ENCODE measurements at places on chromosomes 5 and 9. TPM values are rescaled to one million over a fixed set of nuclear protein-coding genes. Genes with fewer than 3 reads are reported as not detected.

- no peak for DNase-seq
Measured at GRCh38 chr9:114787781-114788498, 17.9 kb downstream of the TNFSF15 start.

- no peak for DNase-seq
Measured at GRCh38 chr9:7298123-7298522, 501.5 kb downstream of the DMAC1 start.

GRCh38 chr5:153470736-153471135, 19.7 kb upstream of the GRIA1 start:
- no peak for DNase-seq

GRCh38 chr5:74326571-74327338, 313.8 kb downstream of the ENC1 start:
- no peak for DNase-seq

GRCh38 chr5:17918373-17919104, 284.3 kb downstream of the TAF11L14 start:
- no peak for DNase-seq

DNA sequence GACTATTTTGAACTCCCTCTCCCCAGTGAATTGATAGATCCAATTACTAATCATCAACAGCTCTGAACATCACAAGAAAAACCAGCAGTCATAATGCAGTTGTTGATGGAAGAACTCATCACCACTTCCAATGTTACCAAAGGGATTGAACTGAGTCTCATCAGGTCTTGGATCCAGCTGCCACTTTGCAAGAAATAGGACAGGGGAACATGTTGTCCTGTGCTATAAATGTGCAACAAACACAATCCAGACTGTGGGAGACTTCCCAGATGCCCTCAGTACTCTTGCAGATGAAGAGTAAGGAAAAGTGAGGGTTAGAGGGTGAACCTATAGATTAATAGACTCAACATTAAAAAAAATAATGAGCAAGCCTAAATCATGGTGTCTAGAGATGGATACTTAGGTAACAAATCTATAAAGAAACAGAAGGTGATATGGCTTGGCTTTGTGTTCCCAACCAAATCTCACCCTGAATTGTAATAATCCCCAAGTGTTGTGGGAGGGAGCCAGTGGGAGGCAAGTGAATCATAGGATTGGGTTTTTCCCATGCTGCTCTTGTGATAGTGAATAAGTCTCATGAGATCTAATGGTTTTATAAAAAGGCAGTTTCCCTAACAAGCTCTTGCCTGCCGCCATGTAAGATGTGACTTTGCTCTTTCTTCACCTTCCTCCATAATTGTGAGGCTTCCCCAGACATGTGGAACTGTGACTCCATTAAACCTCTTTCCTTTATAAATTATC, 63.4 kb upstream of the PAPPA start:
- DNase-seq, result no peak

- no peak for DNase-seq
Measured at GRCh38 chr5:147187099-147187540, 47.7 kb upstream of the STK32A start.

DNA sequence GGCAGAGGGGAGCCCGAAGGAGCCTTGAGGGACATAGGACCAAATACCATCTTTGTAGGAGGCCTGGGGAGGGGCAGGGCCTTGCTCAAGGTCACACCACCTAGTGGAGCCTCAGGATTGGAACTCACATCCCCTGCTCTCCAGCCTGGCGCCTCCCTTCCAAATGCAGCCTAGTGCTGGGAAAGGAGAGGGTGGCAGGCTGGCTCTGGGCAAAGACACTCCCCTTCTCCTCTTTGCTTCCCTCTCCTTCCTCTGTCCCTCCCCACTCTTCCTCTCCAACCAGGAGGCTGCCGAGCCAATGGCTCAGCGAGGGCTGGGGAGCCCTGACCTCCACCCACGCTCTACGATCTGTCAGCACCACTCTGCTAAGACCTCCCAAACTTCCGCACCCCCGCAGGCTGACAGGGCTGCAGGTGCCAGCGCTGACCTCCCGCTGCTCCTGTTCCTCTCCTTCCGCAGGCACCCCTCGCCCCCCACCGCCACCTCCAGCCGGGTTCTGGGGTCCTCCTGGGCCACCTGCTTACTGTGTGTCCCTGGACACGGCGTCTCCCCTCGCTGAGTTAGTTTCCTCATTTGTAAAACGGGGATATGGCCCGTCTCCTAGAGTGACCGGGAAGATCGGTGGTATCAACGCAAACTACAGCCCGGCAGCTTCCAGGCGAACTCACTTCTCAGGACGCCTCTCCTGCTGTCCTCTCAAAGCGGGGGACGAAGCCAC, 52.9 kb downstream of the C9orf50 start:
- no peak for DNase-seq

DNA sequence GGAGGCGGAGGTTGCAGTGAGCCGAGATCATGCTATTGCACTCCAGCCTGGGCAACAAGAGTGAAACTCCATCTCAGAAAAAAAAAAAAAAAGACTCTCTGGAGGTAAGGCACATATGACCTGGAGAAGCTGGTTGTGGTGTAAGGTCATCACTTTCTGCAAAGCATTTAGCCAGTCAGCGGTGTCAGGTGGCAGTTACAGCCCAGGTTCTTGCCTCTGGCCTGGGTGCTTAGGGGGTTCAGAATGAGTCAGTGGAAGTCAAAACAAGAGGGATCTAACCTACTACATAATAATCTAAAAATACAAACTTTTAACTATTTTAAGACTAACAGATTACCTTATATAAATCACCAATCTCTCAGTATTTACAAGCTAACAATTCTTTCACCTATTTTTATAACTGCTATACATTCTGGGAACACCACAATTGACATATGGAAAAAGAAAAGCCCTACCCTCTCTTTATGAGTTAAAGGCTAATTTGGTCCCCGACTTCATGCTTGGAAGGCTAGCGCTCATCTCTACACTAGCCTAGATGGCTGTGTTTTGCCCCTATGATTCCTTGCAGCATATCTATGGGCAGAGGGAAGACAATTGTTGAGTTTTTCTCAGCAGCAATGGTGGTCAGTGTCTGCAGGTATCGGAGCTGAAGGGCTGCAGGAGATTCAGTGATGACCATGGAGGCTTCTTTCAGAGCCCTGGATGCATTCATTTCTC, 29.2 kb downstream of the STOM start:
- DNase-seq, result no peak

- no peak for DNase-seq
Measured at GRCh38 chr9:83285445-83286225, 222.7 kb upstream of the RASEF start.

- no peak for DNase-seq
Measured at GRCh38 chr9:38039090-38039906, 29.7 kb downstream of the SHB start.

GRCh38 chr5:126236994-126237393, 186.2 kb upstream of the GRAMD2B start:
- DNase-seq, result no peak

- no peak for DNase-seq
Measured at GRCh38 chr5:149452665-149453617, 73.8 kb upstream of the IL17B start.

DNA sequence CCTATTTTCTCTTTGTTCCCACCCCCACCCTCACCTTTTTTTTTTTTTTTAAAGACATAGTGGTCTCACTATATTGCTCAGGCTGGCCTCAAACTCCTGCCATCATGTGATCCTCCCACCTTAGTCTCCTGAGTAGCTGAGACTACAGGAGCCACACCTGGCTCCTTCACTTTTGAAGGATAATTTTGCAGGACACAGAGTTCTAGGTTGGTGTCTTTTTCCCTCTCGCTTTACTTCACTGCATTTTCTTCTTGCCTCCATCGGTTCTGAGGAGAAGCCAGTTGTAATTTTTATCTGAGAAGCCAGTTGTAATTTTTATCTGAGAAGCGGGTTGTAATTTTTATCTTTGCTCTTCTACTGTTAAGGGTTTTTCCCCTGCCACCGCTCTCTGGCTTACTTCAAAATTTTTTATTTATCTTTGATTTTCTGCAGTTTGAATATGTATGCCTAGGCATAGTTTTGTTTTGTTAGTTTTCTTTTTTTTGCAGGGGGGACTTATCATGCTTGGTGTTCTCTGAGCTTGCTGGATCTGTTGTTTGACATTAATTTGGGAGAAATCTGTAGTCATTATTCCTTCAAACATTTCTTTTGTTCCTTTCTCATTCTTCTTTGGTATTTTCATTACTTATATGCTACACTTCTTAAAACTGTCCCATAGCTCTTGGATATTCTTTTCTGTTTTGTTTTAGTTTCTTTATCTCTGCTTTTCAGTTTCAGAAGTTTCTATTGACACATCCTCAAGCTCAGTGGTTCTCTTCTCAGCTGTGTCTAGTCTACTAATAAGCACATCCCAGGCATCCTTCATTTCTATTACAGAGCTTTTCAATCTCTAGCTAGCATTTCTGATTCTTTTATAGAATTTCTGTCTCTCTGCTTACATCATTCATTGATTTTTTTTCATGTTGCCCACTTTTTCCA, 148.2 kb upstream of the CHD1 start:
- DNase-seq, result no peak

- no peak for DNase-seq
Measured at GRCh38 chr5:72234265-72234700, 85.8 kb downstream of the MRPS27 start.

DNA sequence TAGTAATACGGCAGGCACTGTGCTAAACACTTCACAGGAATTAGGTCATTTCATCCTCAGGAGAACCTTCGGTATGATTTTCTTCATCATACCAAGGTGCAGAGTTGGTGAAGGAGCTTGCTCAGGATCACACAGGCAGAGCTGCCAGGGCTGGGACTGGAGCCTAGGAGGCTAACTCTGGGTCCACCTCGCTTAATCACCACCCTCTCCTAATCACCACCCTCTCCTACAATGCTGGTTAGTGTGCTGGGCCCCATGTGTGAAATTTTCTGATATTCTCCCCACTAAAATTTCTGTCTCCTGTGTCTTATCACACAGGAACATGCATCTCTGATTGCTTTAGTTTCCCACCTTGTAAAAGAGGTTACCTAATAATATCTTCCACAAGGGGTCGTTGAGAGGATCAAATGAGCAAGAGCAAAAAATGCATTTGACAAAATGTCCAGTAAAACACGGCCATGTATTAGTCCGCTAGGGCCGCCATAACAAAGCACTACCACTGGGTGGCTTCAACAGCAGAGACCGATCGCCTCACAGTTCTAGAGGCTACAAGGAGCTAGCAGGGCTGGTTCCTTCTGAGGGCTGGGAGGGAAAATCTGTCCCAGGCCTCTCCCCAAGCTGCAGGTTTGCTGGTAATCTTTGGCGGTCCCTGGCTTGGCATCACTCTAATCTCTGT, 128.2 kb upstream of the NFIB start:
- DNase-seq, result no peak

DNA sequence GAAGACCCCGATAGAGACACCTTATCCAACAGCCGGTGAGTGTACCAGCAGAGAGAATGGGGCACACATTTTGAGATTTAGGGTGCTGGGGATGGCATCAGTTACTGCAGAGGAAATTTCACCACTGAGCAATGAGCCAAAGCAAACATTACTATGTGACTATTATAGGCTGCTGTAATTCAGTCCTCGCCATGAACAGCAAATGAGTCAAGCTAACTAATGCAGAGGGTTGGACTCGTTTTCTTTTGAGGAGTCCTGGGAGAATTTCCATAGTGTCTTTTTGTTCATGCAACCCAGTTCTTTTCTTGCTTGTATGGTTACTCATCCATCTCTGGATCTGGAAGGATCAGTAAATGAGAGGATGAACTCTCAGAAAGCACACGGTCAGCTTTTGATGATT, 323.8 kb downstream of the PSAT1 start:
- DNase-seq, result no peak

GRCh38 chr5:123700624-123701287, 188.8 kb downstream of the CSNK1G3 start:
- no peak for DNase-seq

GRCh38 chr5:107672211-107673038, 1.7 kb upstream of the EFNA5 start:
- no peak for DNase-seq

DNA sequence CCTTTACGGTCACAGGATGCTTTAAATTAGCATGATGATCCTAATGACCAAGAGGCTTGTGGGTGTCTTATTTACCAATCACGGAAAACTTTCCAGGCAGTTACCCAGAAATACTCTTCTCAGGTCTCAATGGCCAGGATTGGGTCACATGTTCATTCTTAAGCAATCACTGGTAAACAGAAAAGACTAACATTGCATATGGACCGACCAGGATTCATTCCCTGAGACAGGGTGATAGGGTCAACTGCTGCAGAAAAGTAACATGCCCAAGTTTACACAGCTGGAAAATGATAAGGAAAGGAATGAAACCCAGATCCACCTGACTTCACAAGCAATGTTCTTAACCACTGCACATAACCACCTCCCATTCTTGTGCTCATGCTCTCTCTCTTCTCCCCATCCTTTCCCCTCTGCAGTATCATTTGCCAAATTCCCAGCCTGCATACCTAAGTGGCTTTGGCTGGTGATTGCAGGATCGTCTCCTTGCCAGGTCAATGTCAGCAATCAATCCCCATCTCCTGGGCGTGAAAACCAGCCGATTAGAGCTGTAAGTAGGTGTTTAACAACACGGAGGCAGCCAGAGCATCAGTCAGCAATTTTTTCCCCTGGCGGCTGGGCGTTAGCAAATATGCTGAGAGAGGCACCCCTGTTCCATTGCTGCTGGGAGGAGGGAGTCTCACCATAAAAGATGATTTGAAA, 219.4 kb downstream of the NMUR2 start:
- DNase-seq, result no peak

GRCh38 chr5:28344836-28345433, 1306.5 kb upstream of the CDH9 start:
- no peak for DNase-seq

- no peak for DNase-seq
Measured at GRCh38 chr5:54835647-54836046, 149.7 kb downstream of the ESM1 start.

GRCh38 chr5:7714119-7714518, 136.8 kb downstream of the CFAP90 start:
- DNase-seq, result no peak

GRCh38 chr9:137509198-137509597, 41.0 kb downstream of the PNPLA7 start:
- DNase-seq, result no peak

The SPATA31C1 gene
- total RNA-seq, result not detected

The SPATA31A3 gene
- not detected for total RNA-seq

The PDE6A gene
- not detected for total RNA-seq

The TIMD4 gene
- not detected for total RNA-seq

The INPP5E gene
- 11.4 TPM for total RNA-seq

The GPR21 gene
- total RNA-seq, result 2.0 TPM

The CDK5RAP2 gene
- total RNA-seq, result 42.3 TPM

The CXXC5 gene
- 33.0 TPM for total RNA-seq

The MIER3 gene
- total RNA-seq, result 19.6 TPM

The C8G gene
- total RNA-seq, result not detected

The PKD2L2 gene
- not detected for total RNA-seq

The TAF11L10 gene
- total RNA-seq, result not detected
